ENCODE measurements at places on chromosomes 5 and 9.

DNA sequence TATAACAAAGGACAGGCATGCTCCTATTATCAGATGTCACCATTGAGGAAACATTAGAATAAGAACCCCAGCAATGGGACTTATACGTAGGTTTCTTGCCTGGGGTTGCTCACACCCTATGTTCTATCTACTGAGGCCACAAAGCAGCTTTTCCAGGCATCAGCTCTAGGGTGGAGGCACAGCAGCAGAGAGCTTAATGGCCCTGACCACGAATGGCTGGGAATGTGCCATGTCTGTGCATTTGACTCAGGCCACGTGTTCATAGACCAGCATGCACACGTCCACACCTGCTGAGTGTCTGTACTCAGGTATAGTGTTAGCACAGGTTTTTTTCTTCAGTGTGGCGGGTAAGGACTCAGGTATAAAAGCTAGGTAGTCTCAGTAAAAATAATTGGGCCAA is 129.4 kb downstream of the AOPEP start:
- DNase-seq, result no peak

DNA sequence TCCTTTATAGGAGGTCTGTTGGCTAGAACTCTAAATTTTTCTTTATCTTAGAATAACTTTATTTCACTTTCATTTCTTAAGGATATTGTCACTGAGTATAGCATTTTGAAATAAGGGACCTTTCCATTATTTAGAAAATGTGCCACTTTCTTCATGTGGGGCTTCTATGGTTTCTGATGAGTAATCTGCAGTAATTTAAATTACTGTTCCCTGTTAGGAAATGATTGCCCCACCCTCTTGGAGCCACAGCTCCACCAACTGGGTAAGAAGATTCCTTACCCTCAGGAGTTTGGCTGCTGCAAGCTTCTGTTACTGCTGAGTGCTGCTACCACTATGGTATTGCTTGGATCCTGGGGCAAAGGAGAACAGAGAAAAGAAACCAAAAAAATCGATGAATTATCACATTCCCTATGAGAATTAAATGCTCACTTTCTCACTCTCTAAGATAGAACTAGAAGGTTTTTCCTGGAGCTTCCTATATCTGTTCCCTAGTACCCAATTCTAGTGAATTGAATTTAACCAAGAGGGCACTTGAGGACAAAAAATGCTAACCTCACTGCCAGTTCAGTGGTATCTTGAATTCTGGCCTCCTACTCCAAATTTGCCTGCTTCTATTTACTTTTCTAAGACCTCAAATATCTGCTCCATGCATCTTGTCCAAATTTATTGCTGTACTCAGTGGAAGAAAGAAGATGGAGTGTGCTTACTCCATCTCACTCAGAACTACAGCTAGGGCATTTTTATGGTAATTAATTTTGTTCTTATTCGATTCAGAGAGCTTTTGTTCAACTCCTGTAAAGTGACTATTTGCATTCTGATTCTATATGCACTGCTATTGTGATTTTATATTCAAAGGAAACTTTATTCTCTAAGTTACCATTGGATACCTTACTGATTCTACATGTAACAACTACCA is 2111.3 kb downstream of the MAT2B start:
- no peak for DNase-seq

- no peak for DNase-seq
Measured at GRCh38 chr5:98514215-98514614, 259.2 kb upstream of the RGMB start.

- peak; percentile 71 for DNase-seq
Measured at GRCh38 chr9:136726631-136727191, 14.3 kb downstream of the DIPK1B start.

DNA sequence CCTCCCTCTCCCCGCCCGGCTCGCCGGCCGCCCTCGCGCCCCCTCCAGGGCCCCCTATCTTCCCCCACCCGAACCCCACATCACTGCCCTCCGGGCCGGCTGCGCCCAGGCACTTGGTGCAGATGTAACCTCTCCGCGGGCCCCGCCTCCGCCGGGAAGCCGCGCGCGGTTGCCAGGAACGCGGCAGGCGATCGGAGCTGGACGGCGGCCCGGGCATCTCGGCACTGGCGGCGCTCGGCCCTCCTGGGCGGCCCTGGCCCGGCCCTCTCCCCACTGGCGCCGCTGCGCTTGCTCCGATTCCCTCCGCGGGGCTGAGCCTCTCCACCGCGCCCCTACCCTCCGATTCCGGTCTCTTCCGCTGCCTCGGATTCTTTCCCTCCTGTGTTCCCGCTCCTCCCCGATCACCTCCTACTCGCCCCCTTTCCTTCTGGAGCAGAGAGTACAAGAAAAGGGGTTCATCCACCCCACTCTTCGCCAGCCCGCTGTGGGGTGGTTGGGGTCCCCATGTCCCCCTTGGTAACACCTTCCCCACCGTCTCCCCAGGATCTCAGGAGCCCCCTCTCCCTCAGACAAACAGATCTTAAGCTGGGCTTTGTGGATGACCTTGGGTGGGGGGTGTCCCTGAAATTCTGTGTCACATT is 70.6 kb downstream of the C9orf50 start:
- DNase-seq, result no peak
